Stimulated activated CD8-positive, alpha-beta memory T cell treated with anti-CD3 and anti-CD28 coated beads, Interleukin-2, amount 100 ng/mL, for 1 hour (primary cell): ENCODE measurements at places on chromosomes 2 and 18.

- no peak for DNase-seq
Measured at GRCh38 chr2:136920652-136921333, 155.4 kb downstream of the THSD7B start.

GRCh38 chr2:79776461-79776860 lies 263.6 kb downstream of the CTNNA2 start:
- DNase-seq: no peak

- no peak for DNase-seq
Measured at GRCh38 chr2:96386470-96386869, 50.9 kb downstream of the NCAPH start.

GRCh38 chr2:188797371-188797770 lies 176.8 kb upstream of the COL3A1 start:
- no peak for DNase-seq

DNA sequence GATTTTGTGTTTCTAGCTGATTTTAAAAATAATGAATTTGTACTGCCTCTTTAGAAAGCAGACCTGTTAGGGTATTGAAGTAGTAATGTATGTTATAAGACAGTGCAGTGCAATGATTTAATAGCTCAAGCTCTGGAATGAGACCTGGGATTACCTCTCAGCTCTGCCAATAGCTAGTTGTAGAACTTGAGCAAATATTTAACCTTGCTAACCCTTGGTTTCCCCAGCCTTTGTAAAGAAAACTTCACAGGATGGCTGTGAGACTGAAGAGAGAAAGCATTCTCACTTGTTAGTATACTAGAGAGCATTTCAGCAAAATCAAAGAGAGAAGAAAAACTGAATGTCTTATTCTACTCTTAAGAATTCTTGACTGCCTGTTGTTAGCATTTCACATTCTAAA lies 293.9 kb downstream of the KIAA1328 start:
- no peak for DNase-seq

DNA sequence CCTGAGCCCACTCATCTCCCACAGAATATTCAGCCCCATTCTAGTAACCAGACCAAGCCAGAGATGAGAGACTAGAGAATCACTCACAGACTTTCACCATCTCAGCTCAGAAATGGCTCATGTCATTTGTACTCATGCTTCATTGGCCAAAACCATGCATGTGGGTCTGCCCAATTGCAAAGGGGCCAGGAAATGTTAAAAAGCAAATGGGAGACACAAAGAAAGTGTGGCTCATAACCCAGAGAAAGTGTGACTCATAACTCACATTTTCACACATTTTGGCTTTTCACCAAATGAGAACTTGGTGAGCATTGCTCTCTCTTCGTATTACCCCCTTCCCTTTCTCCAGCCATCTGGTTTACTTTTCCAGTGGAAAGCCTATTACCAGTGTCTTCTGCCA lies 66.2 kb downstream of the MDH1 start:
- DNase-seq: no peak
